ENCODE measurements at places on chromosomes 16 and 17.

- ATAC-seq: no peak
Measured at GRCh38 chr16:77353587-77354263, 81.1 kb downstream of the ADAMTS18 start.

GRCh38 chr16:1042866-1043265 lies 29.7 kb upstream of the SSTR5 start:
- ATAC-seq: peak; percentile 50

- ATAC-seq: peak; percentile 36
Measured at GRCh38 chr17:7404737-7405349, 946 bp upstream of the TMEM256 start.

GRCh38 chr17:8875957-8876356 lies 8.5 kb upstream of the PIK3R6 start:
- ATAC-seq: no peak

DNA sequence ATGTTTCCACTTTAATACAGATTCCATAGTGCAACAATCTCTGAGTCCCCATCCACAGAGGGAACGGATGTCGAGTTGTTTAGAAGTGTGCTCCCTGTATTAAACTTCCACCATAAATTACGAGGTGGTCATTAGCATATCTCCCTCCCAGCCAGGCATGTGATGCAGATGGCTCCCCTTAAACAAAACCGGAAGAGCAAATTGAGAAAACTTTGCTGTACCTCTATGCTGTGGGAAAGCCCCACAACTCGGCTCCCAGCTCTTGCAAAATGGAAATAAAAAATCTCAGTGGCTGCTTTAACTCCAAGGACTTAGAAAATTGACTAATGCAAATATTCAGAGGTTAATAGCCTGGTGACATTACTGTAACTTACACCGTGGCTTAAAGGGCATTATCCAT lies 290.9 kb downstream of the MAF start:
- no peak for ATAC-seq

DNA sequence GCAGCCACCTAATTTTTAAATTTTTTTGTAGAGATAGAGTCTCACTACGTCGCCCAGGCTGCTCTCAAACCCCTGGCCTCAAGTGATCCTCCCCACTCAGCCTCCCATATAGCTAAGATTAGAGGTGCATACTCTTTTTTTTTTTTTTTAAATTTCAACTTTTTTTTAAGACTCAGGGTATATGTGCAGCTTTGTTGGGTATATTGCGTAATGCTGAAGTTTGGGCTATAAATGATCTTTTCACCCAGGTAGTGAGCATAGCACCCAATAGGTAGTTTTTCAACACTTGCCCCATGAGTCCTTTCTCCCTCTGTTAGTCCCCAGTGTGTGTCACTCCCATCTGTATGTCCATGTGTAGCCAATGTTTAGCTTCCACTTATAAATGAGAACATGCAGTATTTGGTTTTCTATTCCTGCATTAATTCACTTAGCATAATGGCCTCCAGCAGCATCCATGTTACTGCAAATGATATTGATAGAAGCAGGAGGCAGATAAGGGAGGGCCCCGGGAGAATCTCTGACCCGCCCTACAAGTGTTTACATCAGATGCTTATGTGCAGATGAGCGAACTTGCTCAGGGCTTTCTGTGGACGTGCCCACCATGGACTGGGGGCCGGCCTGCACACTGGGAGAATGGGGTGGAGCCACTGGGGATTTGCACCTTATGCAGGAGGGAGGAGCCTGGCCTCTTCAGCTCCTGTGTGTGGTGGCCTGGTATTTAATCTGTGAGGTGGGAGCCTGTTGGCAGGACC lies 110.3 kb upstream of the ZKSCAN2 start:
- no peak for ATAC-seq

DNA sequence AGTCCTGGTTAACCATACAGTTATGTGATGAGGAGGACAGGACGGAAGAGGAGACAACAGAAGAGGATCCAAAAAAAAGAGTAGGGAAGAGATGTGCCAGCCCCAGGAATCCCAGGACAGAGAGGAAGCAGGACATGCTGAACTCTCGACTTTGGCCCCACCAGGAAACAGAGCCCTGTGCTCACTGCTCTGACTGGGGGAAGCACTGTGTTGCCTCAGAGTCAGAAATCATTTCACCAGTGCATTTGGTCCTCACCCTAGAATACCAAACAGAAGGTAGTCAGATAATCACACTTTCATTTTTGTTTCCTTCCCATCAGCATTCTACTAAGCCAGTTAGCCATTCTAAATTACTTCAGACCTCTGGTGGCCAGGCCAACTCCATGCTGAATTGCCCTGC lies 421.0 kb upstream of the CDH5 start:
- no peak for ATAC-seq

DNA sequence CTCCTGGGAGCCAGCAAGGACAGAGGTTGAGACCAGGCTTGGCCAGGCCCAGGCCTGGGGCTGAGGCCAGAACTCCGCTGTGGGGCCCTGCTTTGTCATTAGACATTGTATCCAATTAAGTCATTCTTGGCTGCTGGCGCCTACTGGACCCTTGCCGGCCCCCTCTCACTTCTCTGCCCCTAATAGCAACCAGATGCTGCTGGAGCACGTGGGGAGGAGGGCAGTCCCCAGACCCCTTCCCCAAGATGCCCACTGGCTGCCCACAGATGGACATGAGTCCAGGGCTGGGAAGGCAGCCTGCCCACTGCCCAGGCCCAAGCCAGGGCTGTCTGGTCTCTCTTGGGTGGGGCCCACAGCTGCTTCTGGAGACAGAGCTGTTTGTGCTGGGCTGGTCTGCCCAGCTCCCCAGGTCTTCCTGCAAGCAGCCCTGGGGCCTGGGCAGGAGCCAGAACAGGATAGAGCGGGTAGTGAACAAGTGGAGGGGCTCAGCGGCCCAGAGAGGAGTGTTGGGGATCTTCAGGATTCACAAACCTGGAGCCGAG lies 7.8 kb downstream of the PLXDC1 start:
- no peak for ATAC-seq

- no peak for ATAC-seq
Measured at GRCh38 chr17:1116602-1117001, 63.2 kb downstream of the ABR start.

- ATAC-seq: no peak
Measured at GRCh38 chr17:45225051-45225700, 3.5 kb downstream of the FMNL1 start.

DNA sequence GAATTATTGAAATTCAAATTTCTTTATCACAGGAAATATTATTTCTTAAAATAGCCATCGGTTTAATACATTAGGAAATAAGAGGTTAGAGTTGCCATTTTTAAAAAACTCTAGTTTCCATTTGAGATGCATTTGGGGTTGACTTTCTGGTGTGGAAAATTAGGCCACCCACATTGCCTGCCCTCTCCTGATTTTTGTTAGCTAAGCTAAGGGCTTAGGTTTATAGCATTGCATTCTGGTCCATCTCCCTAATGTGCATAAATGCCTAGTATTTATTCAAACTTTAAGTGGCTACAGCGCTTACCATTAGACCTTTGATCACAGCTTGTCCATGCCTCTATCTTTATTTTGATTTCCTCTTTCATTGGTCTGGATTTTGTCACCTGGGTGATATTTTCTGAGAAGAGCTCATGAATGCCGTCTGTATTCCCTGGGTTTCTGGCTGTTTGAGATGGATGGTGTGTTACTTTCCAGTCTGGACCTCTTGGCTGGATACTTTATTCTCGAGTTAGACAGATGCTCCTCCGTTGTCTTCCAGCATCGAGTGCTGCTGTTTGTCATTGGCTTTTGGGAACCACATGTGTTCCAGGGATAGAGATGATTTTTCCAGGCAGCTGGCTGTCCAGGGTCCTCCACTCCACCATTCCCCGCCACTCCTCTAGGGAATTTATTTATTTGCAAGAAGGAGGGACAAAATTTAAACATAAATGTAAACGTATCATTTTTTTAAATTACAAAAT lies 120.3 kb downstream of the KATNIP start:
- ATAC-seq: no peak

GRCh38 chr16:75697571-75697970 lies 3.7 kb downstream of the DUXB start:
- ATAC-seq: no peak

- peak; percentile 80 for ATAC-seq
Measured at GRCh38 chr17:49557312-49558024, 18.2 kb upstream of the NXPH3 start.

DNA sequence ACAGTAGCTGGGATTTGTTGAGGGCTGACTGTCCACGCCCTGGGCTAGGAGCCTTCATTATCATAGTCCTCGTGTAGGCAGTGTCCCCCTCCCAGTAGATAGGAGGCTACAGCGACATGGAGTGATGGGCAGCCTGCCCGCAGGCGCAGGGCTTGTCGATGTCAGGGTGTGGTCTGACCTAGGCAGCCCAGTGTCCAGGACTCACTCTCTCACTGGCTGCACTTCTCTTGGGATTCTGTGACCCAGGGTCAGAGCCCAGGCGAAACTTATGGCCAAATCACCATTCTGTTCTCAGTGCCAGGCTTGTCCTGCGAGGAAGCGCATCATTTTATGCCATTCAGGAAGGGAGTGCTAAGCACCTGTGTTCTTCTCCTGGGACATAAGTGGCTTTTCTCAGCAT lies 32.6 kb downstream of the SHISA6 start:
- ATAC-seq: no peak

GRCh38 chr17:78358538-78359320 lies 1.1 kb downstream of the SOCS3 start:
- ATAC-seq: peak; percentile 0

DNA sequence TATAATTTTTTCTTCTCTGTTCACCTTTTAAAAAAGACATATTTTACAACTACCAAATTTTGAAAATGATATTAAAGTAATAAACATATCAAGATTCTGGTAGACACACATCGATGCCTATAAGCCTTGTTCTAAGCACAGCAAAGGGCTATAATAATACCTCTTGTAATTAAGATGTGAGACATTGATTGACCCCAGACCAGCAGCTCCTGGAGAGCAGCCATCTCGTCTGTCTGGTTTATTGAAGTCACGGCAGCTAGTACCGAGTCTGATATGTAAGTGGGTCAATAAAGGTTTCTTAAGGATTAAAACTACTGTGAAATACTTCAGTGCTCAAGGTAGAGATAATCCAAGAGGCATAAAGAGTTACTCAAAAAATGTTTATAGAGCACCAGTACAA lies 76.1 kb downstream of the C17orf58 start:
- ATAC-seq: no peak

GRCh38 chr17:14815079-14815478 lies 450.0 kb downstream of the PMP22 start:
- ATAC-seq: no peak

DNA sequence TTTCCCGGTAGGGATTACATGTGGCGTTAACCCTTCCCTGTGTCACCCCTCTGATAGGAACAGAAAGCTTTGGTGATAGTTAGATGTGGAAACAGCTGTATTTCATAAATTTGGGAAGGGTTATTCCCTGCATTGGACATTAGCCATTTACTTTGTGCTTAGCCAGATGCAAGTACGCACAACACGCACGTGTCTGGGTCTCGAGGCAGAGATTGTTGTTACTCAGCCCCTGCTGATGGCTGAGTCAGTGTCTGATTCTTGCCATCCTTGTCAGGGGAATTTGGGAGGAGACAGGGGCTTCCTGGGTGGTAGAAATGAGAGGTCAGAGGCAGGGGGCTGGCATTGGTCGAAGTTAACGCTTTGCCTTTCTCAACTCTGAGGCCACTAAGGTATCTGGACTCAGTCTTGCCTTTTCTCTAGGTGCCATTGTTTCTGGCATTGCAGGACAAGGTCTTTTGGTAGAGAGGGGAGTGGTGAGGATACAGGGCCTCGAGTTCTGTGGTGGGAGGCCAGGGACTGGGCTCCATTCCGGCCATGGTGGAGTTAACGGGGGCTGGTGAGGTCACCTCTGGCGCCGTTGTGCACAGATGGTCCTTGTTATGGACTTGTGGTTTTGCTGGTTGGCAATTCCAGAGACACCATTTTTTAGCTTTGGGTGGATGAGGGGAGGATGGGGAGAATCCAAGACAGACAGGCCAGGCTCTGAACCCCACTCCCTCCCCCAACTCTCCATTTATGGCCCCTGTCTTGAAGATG lies 8.2 kb downstream of the MMP2 start:
- ATAC-seq: peak; percentile 90

DNA sequence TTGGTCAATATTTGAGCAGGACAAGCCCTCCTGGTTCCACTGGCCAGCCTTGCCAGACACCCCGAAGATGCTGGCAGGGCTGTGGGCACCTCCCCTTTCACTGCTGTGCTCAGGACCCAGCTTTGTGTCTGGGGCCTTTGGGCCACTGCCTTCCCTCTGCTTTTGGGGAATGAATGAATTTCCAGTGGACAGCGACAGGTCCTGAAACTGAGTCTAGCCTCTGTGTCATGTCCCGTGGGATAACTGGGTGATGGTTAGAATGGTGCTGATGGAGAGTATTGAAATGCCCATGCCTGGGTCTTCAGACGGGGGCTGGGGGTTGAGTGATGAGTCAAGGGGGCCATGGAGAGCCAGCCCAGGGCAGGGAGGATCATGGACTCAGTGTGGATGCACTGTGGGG lies 135.8 kb downstream of the FOXL1 start:
- no peak for ATAC-seq

DNA sequence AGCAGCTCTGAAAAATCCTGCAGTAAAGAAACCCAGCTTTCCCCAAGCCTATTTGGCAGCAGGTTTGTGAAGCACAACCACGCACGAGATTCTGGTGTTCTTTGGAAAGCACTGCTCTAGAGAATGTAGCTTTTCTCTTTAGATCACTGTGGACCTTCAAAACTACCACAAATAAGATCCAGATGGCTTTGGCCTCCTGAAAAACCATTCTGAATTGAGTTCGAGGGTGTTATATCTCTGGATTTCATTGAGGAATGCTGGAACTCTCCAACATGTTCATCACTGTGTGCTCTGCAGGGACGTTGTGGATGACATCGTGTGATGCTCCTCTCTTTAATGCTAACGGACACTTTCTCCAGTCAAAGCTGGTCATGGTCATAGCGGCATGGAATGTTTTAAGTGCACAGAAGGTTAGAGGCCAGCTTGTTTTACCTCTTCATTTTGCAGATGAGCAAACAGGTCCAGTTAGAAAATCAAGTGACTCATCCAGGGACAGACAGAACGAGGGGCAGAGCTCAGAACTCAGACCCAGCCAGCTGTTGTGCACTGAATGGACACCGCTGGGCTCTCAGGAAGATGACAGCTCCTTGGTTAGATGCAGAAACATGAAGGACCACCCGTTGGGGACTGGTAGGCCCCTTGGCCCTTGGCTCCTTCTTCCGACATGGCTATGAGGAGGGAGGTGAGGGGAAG lies 37.2 kb downstream of the CCDC42 start:
- ATAC-seq: peak; percentile 25

- ATAC-seq: no peak
Measured at GRCh38 chr16:16164243-16164642, 59.1 kb downstream of the ABCC6 start.
